ENCODE measurements at places on chromosomes 4 and X. TPM values are rescaled to one million over a fixed set of nuclear protein-coding genes. Genes with fewer than 3 reads are reported as not detected.

The ADAD1 gene
- not detected for total RNA-seq

- no peak for DNase-seq
Observed at GRCh38 chr4:172578712-172579111, 589.9 kb upstream of the GALNT7 start.

The MAP3K15 gene
- not detected for total RNA-seq

The PLAC8 gene
- 258 TPM for total RNA-seq

DNA sequence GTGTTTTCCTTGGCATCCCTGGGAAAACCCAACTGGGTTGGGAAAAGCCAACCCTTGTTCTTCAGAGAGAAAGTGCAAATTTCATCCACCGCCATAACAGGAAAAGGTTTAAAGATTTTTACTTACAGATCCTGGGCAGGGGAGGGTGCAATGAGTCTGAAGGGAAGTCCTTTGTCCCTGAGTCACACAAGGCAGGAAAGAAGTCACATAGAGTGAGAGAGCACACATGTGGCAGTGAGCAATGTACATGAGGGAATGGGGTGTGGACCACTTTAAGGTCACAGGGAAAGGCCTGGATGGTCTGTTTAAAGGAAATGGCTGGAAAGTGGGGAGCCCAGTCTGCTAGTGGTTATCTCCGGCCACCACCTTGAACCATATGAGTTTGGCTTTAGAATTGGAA is 248.9 kb downstream of the HS3ST1 start:
- no peak for DNase-seq

DNA sequence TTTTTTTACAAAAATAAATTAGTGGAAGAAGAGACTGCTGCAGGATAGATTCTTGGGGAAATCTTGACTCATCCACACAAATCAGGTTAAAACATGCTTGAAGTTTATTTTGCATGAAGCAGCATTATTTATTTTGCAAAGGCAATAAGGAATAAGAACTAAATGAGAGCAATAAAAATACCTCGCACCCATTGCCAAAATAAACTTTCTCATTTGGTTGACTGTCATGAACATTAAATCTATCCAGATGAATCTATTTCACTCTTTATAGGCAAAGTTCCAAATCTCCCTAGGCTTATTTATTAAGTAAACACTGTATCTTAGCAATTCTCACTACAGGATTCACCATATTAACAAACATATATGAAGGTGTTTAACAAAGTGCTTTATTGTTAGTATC is 58.9 kb downstream of the HOPX start:
- no peak for DNase-seq

DNA sequence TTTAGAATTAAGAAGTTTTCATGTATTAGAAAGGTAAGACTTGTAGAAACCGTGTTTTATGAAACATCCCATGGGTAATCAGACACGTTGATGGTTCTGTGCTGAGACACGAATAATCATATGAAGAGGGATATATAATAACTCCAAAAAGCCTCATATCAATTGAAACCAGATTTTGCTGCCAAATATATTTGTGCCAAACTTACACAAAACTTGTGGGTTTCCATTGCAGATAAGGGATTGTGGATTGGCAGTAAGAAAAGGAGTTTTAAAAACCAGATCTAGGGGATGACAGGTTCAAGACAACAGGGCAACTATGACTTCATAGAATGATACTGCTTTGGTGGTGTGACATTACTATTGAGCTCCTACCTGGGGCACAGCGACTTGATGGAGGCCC is 616.1 kb downstream of the BCOR start:
- DNase-seq: no peak

The CTAG2 gene
- 13.4 TPM for total RNA-seq

DNA sequence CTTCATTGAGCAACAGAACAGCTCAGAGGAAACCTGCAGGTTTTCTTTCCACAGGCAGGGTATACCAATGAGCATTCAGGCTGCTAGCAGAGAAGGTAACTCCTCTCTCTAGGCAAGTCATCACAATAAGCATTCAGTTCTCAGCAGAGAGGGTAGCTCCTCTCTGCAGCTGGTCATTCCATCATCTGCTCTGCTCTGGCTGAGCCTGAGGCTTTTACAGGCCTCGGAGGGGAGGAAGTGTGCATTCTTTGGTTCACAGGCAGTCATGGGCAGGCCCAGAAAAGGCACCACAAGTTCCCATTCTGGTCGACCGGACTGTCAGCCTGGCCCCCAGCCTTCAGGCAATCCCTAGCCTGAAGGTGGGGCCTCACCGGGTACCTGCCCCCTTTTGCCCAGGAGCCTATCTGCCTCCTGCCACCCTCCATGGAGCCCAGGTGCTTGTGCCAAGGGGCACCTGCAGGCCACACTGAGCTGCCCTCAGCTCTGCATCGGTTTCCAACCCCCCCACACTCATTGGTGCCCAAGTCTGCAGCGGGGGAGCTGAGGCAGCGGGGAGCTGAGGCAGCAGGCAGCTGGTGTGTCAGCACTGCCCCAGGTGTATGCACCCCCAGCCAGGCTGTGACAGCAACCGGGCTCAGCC is 83.1 kb downstream of the PRDM5 start:
- DNase-seq: no peak

The FHIP1A gene
- total RNA-seq: 1.6 TPM

- no peak for DNase-seq
Observed at GRCh38 chr4:99879458-99879857, 14.8 kb downstream of the LAMTOR3 start.
